Sigmoid colon (tissue), 7 donors: ENCODE measurements at places on chromosomes 6 and 20. TPM values are rescaled to one million over a fixed set of nuclear protein-coding genes. Genes with fewer than 3 reads are reported as not detected.
A peak's percentile ranks its signal among the peaks of the same experiment; 100 is the strongest.

DPPA5 gene
- total RNA-seq, result not detected

TCP1 gene
- 117 TPM for total RNA-seq

ATP6V1G2 gene
- 5.0 TPM for total RNA-seq

PTCHD4 gene
- 1.3 TPM for total RNA-seq

RIMS4 gene
- 0.14 TPM for total RNA-seq

RIN2 gene
- 57.3 TPM for total RNA-seq

SLC22A3 gene
- total RNA-seq, result 23.3 TPM

SRSF12 gene
- 1.1 TPM for total RNA-seq

GNAS-AS1 gene
- total RNA-seq, result not detected

- H3K4me3 ChIP-seq, result peak overlapping the region; percentile 16
- H3K36me3 ChIP-seq, result no peaks in the 10 kb centered on the region
- peak overlapping the region; percentile 99 for H3K27ac ChIP-seq
- H3K27me3 ChIP-seq, result no peaks in the 10 kb centered on the region
Measured at GRCh38 chr20:47354714-47355488, 1.6 kb downstream of the ZMYND8 start.

GRCh38 chr20:39706184-39706663, 744.1 kb downstream of the DHX35 start:
- H3K4me1 ChIP-seq, result no peaks in the 10 kb centered on the region
- H3K4me3 ChIP-seq, result no peak overlapping the region
- H3K36me3 ChIP-seq, result no peaks in the 10 kb centered on the region
- H3K27me3 ChIP-seq, result no peaks in the 10 kb centered on the region
- H3K27ac ChIP-seq, result no peak overlapping the region

DNA sequence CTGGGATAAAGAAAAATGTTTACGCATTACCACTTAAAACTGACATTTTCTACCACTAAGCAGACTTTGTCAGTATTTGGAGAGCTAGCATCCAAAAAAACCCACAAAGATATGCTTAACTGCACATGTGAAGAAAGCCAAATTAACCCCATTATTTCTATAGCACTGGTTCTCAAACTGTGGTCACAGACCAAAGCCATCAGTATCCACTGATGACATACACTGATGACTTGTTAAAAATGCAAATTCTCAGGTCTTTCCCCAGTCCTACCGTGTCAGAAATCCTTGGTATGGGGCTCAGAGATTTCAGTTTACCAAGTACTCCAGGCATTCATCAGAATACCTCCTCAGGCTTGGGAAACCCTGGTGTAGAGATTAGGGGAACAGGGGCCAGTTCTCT, 230.2 kb downstream of the PTPRK start:
- no peak overlapping the region for H3K27ac ChIP-seq
- no peaks in the 10 kb centered on the region for H3K36me3 ChIP-seq

DNA sequence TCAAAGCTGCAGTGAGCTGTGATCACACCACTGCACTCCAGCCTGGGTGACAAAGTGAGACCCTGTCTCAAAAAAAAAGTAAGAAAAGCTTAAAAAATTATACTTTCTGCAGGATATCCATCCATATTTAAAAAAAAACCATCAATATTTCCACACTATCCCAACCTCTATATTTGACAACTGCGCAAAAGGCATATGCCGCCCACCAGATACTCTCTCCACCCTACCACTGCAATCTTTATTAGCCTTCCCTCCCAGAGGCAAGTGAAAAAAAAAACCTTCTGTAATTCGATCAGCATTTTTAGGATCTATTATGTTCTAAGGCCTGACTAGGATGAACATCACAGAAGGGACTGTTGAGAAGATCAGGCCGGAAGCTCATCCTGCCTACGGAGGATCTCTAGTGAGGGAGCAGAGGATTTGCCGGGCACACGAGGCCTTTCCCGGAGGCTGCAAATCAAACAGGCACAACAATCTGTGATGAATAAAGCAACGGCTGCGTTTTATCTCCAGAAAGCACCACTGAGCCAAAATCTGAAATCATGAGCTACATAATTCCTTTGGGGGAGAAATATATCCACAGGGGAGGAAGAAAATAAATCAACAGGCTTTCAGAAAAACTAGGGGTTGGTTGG, 65.9 kb downstream of the GFOD1 start:
- H3K27me3 ChIP-seq, result no peaks in the 10 kb centered on the region
- no peak for DNase-seq
- H3K36me3 ChIP-seq, result no peaks in the 10 kb centered on the region
- H3K27ac ChIP-seq, result peak overlapping the region; percentile 80

GRCh38 chr6:105137388-105137787, 42.4 kb downstream of the POPDC3 start:
- peak; percentile 68 for DNase-seq
- no peaks in the 10 kb centered on the region for H3K27me3 ChIP-seq
- H3K36me3 ChIP-seq, result no peaks in the 10 kb centered on the region
- peak overlapping the region; percentile 86 for H3K27ac ChIP-seq

GRCh38 chr6:32794510-32794909, 22.3 kb downstream of the HLA-DOB start:
- peaks cover 44% of the 10 kb centered on the region for H3K27me3 ChIP-seq
- no peaks in the 10 kb centered on the region for H3K36me3 ChIP-seq
- peaks cover 3% of the 10 kb centered on the region for H3K4me1 ChIP-seq
- DNase-seq, result no peak
- no peak overlapping the region for H3K27ac ChIP-seq

GRCh38 chr6:86017236-86017635, 374.6 kb upstream of the SYNCRIP start:
- H3K4me3 ChIP-seq, result no peak overlapping the region
- no peak overlapping the region for H3K27ac ChIP-seq
- no peaks in the 10 kb centered on the region for H3K4me1 ChIP-seq
- H3K27me3 ChIP-seq, result no peaks in the 10 kb centered on the region
- DNase-seq, result no peak

DNA sequence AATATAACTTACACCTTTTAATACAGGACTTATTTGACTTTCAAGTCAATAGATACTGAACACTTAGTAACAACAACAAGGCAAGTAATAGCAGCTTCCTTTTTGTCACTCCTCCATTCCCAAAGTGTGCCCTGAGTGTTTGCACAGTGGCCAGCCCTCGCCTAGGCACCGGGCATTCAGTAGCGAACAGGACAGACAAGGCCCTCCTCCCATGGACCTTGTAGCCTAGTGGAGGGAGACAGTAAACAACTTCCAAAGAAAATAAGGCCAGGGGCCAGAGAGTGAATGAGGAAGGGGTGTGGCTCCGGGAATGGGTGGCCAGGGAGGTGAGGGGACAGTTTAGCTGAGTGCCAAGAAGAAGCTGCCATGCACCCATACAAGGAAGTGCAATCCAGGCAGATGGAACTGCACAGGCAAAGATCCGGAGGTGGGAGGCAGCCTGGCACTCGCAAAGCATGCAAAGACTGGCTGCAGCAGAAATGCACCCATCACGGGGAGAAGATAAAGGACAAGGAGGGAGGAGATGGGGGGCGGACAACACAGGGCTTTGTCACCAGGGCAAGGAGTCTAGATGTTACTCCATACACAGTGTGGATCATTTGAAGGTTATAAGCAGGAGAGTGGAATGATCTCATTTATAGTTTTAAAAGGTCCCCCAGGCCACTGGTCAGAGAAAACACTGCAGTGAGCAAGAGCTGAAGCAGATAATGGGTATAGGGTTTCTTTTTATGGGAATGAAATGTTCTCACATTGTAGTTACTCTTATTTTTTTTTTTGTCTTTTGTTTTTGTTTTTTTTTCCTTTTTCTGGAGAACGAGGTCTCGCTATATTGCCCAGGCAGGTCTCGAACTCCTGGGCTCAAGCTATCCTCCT, 32.2 kb downstream of the ATP9A start:
- H3K27ac ChIP-seq, result no peak overlapping the region
- no peaks in the 10 kb centered on the region for H3K27me3 ChIP-seq
- no peak overlapping the region for H3K4me3 ChIP-seq
- peaks cover 19% of the 10 kb centered on the region for H3K4me1 ChIP-seq
- no peak for DNase-seq
- no peaks in the 10 kb centered on the region for H3K36me3 ChIP-seq

DNA sequence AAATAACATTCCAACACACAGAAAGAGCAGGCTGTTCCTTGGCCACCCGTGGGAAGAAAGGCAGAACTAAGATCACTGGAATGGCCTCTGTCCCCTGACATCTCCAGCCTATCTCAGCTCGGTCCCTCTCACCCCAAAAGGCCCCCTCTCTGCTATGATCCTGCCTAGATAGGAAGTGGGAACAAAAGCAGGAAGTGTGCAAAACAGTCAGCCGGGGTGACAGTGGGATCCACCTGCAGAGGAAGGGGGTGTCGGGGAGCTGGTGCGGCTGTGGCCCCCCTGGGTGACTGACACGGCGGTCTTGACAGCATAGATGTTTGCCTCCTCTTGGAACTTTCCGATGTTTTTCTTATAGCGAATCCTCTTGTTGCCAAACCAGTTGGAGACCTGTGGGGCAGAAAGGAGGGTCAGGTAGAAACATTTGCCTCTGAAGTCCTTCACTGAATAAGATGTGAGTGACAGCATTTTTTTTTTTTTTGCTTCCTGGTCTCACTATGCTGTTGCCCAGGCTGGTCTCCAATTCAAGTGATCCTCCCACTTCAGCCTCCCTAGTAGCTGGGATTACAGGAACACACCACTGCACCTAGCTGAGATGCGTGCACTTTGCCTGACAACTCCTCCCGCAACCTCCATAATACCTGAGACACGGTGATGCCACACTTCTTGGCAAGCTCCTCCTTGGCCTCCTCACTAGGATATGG, 2.8 kb downstream of the PBX2 start:
- no peaks in the 10 kb centered on the region for H3K27me3 ChIP-seq
- H3K27ac ChIP-seq, result peak overlapping the region; percentile 99
- H3K4me1 ChIP-seq, result peaks cover 53% of the 10 kb centered on the region
- DNase-seq, result no peak

- H3K36me3 ChIP-seq, result no peaks in the 10 kb centered on the region
- peak; percentile 87 for DNase-seq
- peak overlapping the region; percentile 65 for H3K27ac ChIP-seq
Measured at GRCh38 chr20:58174708-58175280, 53.7 kb downstream of the ANKRD60 start.

DNA sequence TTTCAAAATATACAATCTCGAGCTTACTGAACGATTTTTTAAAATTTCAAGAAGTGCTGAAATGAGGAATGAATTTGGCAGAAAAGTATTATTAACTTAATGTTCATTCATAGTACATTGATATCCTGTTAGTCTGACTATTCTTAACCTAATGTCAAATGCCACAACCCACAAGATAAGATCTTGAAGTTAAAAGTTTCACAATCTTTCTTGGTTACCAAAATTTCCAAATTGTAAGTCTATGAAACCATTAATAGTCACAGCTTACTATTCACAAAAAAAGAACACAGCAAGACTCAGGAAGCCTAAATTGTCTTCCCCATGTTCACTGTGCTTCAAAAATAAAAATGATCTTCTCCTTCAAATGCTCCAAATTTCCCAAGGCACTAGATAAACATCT, 71.3 kb downstream of the HACE1 start:
- H3K4me1 ChIP-seq, result no peaks in the 10 kb centered on the region
- no peak for DNase-seq
- no peaks in the 10 kb centered on the region for H3K36me3 ChIP-seq
- no peak overlapping the region for H3K27ac ChIP-seq
- H3K27me3 ChIP-seq, result no peaks in the 10 kb centered on the region

DNA sequence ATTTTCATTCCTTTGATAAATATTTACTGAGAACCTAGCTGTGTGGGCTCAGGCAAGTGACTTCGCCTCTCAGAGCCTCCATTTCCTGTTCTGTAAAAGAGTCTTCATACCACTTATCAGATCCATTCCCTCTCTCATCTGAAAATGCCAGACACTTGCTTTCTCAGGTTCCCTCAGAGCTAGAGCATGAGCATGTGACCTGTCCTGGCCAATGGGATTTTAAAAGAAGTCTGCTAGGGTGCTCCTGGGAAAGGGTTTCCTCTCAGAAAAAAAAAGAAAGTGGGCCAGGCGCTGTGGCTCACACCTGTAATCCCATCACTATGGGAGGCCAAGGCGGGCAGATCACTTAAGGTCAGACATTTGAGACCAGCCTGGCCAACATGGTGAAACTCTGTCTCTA, 5.3 kb downstream of the KCNB1 start:
- H3K4me1 ChIP-seq, result no peaks in the 10 kb centered on the region
- no peaks in the 10 kb centered on the region for H3K27me3 ChIP-seq
- H3K27ac ChIP-seq, result no peak overlapping the region
- no peaks in the 10 kb centered on the region for H3K36me3 ChIP-seq
- no peak overlapping the region for H3K4me3 ChIP-seq

DNA sequence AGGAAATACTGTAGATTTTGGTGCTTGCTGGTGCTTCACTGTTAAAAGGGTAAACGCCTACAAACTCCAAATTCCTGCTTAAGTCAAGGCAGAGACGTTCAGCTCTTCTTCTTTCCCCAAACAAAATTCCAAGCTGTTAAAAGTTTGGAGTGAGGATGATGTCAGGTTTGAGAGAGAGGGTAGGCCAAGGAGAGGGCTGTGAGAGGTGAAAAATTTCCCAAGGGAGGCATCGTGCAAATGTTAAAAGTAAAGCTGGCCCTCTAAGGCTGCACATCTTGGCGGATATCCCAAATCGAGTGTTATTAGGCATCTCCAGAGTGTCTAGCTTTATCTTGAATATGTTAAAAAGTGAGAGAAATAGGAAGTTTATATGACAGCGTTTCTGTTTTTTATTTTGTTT, 651.8 kb downstream of the QKI start:
- DNase-seq, result no peak
- H3K27ac ChIP-seq, result no peak overlapping the region
- H3K4me3 ChIP-seq, result no peak overlapping the region
- H3K4me1 ChIP-seq, result no peaks in the 10 kb centered on the region
- H3K27me3 ChIP-seq, result no peaks in the 10 kb centered on the region

DNA sequence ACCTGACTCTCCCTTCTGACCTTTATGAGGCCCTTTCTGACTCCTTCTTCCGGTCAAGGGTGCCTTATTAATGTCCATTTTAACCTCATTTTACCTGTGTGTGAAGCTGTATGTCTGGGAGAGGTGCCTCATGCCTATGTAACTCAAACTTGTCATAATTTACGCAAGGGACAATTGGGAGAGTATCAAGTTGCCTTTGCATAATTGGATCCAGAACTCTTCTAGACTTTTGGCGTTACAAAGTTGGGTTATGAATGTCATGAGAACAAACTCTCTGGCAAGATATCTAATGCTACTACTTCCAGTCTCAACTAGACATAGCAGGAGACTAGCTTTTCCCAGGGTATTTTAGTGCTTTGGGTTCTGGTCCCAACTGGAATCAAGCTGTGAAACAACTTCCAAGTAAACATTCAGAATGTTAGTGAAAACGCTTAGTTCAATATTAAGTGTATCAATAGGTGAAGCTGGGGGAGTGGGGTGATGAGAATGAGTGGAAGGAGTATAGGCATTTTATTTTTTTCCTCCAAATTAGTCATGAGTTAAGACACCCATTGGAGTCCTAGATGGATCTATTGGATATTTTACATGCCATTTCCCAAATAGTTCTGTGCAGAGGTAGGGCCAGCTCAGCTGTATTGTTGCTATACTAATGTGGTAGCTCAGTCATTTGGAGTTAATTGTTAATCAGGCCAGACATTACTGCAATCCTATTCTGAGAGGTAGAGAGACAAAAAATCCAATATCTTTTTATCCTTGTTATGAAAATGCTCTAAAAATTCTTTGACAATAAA, 159.9 kb downstream of the TFAP2B start:
- no peaks in the 10 kb centered on the region for H3K27me3 ChIP-seq
- DNase-seq, result no peak
- H3K4me1 ChIP-seq, result no peaks in the 10 kb centered on the region
- H3K27ac ChIP-seq, result no peak overlapping the region
